ENCODE measurements at places on chromosomes 5 and 9.

DNA sequence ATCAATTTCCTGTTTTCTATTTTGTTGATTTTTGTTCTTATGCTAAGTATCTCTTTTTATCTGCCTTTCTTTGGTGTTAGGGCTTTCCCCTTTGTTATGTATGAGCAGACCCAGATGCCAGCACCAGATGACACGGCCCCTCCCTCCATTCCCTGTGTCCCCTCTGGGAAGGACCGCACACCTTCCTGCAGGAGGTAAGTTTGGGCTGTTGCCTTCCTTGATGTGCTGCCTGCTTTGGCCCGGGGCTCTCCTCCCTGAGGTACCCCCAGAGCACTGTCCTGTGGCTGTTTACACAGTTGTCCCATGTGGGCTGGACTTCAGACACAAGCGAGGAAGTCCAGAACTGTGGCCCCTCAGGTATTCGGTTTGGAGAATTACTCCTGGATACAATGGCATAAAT is 343.8 kb upstream of the IRX1 start:
- DNase-seq: no peak

GRCh38 chr9:129834489-129835127 is 467 bp downstream of the C9orf78 start:
- DNase-seq: peak; percentile 54

DNA sequence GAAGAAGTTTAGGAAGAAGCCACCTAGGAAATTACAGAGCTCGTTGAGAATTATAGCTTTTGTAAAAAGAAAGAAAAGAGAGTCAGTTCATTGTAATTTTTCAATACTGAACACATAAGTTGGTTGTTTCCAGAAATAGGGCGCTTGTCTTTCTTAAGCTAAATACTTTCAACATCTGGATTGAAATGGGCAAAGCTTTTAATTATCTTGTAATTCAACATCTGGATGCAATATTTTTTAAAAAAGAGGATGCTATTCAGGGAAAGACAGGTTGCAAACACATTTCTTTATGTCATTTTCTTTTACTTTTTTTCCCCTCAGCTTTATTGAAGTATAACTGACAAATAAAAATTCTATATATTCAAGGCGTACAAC is 100.7 kb upstream of the TRPC7 start:
- DNase-seq: no peak

DNA sequence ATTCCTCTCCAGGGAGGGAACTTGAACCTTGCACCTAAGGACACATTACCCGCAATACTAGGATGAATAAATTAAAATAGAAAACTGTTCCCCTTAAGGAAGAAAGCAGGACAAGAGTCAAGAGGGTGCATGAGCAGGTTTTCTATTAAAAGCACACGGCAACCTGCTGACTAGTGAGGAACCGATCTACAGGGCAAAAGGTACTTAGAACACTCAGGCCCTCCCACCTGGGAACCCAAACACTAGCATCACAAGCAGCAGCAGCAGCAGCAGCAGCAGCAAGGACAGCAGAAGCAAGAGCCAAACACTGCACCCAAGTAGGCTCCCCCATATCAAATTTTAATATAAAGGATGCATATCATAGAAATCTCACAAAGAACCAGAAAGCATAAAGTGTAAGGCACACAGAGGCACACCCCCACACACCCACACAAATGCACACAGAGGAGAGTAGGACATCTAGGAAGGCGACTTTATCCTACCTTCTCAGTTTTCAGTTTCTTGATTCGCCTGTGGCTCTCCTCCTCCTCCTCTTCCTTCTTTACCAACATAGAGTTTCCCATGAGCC is 2.8 kb downstream of the ZNF608 start:
- no peak for DNase-seq

- DNase-seq: no peak
Measured at GRCh38 chr5:78809444-78809843, 160.9 kb upstream of the LHFPL2 start.

DNA sequence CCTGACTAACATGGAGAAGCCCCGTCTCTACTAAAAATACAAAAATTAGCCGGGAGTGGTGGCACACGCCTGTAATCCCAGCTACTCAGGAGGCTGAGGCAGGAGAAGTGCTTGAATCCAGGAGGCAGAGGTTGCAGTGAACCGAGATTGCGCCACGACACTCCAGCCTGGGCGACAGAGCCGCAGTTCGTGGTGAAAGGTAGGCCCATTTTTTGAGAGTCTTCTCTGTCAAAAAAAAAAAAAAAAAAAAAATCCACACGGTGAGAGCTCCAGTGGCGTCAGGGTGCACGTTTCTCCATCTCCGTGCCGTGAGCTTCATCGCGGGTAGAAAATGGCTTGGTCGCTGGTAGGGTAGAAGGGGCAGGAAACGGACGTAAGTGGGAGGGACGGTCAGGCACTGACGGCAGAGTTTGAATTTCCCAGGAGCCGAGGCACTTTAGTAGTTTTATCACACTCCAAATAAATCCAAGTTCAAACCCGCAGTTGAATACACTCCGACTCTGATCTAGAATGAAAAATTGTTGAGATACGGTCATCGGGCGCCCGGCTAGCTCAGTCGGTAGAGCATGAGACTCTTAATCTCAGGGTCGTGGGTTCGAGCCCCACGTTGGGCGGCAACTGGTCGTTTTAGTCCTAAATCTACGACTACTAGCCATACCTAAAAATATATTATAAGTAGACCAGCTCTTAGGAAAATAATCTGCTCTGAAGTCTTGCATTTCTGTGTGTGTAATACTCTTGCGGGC is 2.4 kb upstream of the TRIM7 start:
- peak; percentile 86 for DNase-seq

- DNase-seq: no peak
Measured at GRCh38 chr9:109313351-109313750, 7.5 kb downstream of the EPB41L4B start.

GRCh38 chr9:7405924-7406604 is 393.5 kb downstream of the DMAC1 start:
- DNase-seq: no peak

DNA sequence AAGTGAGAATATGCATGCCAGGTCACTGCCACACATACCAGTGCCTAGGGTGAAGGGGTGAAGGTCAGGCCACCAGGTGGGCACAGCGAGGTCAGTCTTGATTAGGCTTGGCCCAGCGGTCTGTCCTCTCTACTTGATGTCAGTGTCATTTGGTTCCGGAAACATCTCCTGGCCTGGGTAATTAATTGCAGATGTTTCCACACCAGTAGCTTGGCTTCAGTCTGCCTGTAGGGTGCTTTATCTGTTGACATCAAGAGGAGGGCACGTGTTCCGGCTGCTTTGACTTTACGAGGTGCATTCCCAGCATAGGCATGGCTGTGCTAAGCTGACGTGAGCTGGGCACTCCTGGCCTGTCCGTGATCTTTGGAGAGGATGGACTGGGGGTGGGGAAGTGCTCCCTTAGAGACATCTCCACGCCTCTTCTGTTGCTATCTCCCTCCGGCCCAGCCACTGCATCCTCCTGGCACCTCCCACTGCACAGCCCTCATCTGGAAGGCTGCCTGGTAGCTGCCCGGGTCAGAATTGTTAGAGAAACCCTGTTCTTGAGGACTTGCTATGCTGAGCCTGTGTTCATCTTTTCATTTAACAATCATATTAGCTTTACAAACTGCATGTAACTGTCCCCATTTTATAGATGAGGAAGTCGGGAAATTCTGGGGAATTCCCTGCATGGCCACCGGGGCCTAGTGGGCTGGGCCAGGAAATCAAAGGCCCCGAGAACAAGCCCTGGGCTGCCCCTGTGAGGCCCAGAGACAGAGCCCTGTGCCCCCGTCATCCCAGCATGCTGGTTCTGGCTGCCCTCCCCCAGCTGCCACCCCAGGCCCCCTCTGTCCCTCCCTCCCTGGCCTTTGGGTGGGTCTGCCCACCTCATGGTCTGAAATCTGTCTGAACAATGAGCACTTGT is 29.1 kb downstream of the JADE2 start:
- peak; percentile 69 for DNase-seq

GRCh38 chr5:113771483-113771882 is 258.0 kb downstream of the YTHDC2 start:
- no peak for DNase-seq

DNA sequence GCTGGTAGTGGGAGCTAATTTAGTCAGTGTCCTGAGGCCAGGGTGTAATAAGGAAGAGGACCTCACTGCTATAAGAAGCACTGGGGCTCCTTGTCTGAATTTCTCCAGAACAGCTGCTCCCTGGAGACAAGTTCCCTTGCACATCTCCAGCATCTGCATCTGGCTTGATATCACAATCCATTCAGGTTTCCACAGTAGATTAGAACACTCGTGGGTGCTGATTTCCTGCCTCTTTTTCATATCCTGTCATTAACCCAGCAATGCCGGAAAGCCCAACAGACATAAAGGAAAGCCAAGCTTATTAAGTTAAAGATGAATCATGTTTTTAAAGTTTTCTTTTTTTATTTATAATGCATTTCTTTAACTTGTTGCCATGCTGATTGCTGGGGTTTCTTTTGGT is 232.3 kb upstream of the WWC1 start:
- DNase-seq: no peak

GRCh38 chr5:131217791-131218190 is 46.1 kb upstream of the CDC42SE2 start:
- DNase-seq: no peak

GRCh38 chr9:68763104-68763503 is 58.1 kb downstream of the PIP5K1B start:
- no peak for DNase-seq

- no peak for DNase-seq
Measured at GRCh38 chr5:167143716-167144115, 1147.7 kb upstream of the WWC1 start.

GRCh38 chr5:139177809-139178588 is 20.2 kb downstream of the SIL1 start:
- DNase-seq: no peak

DNA sequence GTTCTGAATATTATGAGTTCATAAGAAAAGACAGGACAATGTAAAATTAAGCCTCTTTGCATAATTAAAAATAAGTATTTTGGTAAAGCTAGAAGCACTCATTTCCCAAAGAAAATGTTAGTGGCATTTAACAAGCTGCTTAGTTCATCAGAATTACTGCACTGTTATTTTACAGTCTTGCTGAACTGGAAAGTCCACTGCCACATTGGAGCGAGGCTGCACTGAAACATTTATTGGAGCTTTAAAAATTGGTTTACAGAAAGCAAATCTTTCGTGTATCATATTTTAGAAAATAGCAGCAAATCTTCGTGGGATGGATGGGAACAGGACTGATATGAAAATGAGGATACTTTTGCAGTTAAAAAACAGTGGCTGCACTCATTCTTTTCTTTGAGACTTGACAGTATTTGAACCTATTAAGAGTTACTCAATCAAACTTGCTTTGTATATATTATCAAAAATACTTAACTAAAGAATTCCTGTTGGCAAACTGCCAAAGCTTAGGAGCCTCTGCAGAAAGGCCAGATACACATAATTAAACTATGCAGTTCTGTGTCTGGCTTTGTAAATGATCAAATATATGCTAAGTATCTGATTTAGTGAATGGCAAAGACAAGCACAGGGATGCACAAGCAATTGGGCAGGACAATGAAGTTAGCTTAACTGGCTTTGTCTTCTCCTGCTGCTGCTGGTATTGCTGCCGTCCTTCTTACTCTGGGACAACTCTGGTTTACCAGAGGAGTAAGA is 16.5 kb upstream of the FBXL7 start:
- no peak for DNase-seq

DNA sequence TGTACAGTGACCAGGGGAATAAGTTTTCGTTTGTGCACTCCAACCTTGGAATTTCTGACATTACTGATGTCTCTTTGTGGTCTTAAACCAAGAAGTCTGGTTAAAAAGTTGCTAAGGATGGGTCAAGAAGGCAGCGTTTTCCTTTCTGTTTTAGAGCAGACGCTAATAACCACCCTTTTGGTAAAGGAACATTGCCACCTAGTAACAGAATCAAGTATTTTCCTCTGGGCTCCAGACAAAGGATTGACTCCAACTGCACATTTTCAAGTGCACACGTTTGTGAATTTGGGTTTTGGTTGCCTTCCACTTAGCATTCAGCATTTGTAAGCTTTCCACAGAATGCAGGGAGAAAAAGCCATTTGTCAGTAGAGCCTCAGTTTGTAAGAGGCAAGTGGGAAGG is 22.2 kb upstream of the CEP78 start:
- peak; percentile 55 for DNase-seq

DNA sequence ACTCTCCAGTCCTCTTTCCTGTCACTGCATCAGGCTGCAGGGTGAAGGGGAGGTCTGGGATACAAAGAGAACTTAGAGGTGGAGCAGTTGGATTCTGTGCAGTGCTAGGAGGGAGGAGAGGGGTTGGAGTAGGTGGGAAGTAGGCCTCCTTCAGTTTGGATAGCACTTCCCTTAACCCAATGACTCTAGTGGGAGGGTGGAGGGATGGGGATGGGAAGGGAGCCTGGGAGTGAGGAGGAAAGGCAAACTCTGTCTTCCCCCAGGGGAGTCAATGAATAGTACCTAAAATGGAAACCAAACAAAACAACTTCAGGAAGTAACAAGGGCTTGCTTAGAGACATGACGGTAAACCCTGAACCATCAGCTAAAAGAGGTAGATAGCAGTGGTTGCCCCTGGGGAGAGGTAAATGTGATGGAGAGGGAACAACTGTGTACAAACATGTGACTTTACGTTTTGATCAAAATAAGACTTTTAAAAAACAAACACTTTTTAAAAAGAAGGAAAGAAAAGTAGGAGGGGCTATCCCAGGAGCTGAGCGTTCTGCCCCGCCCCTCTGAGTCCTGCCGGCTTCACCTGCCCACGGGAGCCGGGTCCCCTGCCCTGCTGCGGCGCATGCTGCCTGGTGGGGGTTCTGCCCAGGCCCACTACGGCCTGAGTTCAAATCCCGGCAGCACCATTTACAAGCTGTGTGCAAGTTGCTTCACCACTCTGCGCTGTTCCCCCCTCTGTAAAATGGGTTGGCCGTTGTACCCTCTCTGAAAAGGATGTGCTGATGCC is 30.9 kb downstream of the GSN start:
- no peak for DNase-seq

- no peak for DNase-seq
Measured at GRCh38 chr5:166509085-166509484, 1782.4 kb upstream of the WWC1 start.

- DNase-seq: peak; percentile 28
Measured at GRCh38 chr5:76401801-76402250, 1.3 kb upstream of the IQGAP2 start.

GRCh38 chr5:93637697-93638096 is 54.7 kb downstream of the NR2F1 start:
- DNase-seq: no peak

DNA sequence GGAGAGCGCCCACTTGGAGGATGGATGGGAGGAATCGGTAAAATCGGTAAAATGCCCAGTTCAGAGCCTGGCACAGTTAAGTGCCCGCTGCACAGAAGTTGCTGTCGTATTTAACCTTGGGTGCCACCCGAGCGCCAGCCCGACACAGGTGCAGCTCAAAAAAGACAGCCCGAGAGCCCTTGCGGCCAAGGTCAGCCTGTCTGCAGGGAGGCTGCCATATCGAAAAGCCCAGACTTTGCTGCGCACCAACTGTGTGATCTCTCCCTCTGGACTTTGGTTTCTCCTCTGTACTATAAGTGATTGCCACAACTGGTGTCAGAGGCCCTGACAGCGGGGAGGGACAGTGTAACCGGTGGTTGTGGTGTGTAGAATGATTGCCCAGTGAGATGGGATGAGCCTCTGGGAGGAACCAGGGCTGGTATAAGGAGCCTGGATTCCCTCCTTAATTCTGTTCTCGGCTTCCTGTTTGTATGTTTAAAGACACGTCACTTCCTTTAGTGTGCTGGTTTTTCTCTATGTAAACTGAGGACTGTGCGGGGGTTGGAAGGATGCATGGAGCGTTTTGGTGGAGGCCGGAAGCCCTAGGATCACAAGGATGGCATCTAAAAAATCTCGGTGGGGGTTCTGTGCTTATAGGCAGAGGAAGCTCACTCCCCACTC is 792 bp downstream of the NTMT1 start:
- DNase-seq: peak; percentile 45

All from CD4-positive, alpha-beta T cell treated with Interleukin-10 for 1 hour (primary cell).